Kidney tubule cell (primary cell): ENCODE measurements at places on chromosomes 4 and X.

GRCh38 chrX:49103637-49104036, 19.9 kb downstream of the GPKOW start:
- DNase-seq, result no peak

DNA sequence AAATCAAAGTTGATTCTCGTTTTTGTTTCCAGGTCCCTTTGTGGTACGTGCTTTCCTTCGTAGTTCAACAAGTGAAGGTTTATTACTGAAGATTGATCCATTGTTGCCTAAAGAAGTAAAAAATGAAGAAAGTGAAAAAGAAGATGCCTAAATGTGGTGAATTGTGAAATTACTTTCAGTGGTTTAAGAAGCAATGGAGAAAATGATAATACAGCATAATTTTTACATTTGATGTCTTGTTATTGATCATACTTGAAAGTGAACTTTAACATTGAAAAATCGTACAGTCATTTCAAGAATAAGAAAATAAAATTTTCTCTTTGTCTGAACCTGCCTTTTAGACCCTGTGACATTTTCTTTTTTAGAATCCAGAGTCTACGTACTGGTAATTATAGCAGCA, 89.8 kb downstream of the MRPL1 start:
- DNase-seq, result no peak

- no peak for DNase-seq
Observed at GRCh38 chr4:123304151-123304964, 92.2 kb upstream of the SPRY1 start.

DNA sequence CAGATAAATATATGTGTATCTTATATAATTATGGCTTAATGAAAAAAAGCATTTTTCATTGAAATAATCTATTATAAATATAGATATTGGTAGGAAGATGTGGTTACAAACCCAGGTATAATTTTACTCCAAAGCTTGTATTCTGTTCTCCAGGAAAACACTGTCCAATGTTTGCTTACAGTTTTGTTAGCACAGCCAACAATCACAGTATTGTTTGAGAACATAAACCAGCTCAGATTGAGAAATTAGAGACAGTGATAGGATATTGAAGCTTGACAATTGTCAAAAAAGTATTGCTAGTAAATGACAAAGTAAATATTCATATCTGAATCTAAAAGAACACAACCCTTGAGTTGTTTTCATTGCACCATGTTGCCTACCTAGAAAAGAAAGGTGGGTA, 228.8 kb downstream of the ADGRL3 start:
- no peak for DNase-seq

- DNase-seq, result no peak
Observed at GRCh38 chr4:163600727-163601126, 106.2 kb downstream of the TMA16 start.

DNA sequence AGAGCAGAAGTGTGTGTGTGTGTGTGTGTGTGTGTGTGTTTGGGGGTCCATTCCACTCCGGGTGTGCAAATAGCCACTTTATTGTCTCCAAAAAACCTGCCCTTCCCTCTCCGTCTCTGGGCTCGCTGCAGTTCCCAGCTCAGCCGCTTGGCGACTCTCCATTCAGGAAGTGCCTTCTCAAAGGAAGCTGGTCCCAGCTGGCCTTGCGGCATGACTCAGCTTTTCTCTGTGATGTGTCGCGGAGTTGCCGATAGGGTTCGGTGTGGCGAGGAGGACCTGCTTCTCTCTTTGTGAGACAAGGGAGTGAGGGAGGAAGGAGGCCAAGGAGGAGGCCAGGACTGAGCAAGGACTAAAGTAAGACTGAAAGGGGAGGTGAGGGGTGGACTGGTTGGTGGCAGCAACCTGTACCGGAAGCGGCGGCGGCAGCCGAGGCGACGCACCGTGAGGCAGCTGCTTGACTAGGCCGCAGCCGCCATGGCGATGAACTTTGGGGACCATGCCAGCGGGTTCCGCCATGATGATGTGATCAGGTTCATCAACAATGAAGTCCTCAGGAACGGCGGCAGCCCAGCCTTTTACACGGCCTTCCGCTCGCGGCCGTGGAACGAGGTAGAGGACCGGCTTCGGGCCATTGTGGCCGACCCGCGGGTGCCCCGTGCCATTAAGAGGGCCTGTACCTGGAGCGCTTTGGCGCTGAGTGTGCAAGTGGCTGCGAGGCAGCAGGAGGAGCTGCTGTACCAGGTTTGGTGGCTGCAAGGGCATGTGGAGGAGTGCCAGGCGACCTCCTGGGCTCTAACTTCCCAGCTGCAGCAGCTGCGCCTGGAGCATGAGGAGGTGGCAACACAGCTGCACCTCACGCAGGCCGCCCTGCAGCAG, at the start of gene TEX13C:
Gene TEX13C (plus strand): TSS at position 226 of the 876 bp plus-strand sequence. CDS start 249 bp downstream, at position 475.
- DNase-seq, result no peak

- DNase-seq, result no peak
Observed at GRCh38 chr4:24772061-24772705, 23.2 kb upstream of the SOD3 start.

GRCh38 chrX:119512146-119512800, 44.0 kb downstream of the SLC25A5 start:
- peak; percentile 80 for DNase-seq

- no peak for DNase-seq
Observed at GRCh38 chrX:45187731-45188130, 12.9 kb downstream of the DIPK2B start.

DNA sequence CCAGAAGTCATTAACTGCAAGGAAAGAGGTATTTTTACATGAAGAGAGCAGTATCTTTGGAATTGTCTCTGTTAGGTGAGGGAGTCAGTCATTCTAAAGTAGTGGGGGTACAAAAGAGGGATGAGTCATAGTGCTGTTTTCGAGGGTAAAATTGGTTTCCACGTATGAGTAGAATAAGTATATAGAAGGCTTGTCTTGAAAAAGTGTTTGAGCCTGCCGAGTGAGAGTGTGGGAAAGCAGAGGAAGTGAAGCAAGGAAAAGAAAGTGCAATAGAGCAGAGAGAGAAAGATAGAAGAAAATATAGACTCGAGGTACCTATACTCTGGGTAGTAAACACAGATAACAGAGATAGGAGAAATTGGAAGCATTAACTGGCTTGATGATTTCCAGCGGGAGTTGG, 696.4 kb downstream of the DMD start:
- no peak for DNase-seq

- DNase-seq, result no peak
Observed at GRCh38 chr4:67687636-67688035, 13.3 kb downstream of the UBA6 start.

DNA sequence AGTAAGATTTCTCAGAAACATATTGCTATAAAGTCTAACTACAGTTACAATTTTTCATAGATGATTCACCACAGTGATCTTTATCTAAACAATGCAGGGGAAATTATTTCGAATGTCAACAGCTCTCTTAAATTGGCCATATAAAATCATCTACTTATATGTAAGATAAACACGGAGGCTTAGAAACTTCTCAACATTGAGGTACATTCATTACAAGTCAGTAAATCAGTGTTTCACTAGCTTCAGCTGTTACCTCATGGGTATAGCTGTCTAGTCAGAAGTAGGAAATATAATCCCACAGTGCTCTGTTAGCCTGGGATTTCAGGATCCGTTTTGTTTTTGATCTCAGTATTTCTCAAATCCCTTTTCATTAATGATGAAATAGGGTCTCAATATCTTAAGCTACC, 43.2 kb downstream of the PCDH7 start:
- no peak for DNase-seq

- DNase-seq, result no peak
Observed at GRCh38 chr4:11564021-11564420, 135.3 kb upstream of the HS3ST1 start.

DNA sequence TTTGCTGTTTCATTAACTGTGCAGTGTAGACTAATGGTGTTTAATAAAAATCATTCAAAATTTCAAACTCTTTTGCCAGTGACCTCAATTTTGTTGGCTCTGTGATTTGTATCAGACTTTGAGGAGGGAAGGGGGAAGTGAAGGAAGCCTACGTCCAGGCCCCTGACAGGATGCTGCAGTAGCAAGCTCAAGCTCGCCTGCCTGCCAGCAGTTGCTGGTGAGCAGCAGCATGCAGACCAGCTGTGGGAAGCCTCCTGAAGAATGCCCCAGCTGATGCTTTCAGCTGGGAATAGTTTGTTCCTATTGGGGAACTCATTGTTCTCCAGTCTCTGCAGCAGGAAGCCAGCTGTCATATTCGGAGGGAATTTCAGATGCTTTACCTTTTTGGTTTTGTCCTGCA, 495.2 kb downstream of the AFF2 start:
- DNase-seq, result no peak

DNA sequence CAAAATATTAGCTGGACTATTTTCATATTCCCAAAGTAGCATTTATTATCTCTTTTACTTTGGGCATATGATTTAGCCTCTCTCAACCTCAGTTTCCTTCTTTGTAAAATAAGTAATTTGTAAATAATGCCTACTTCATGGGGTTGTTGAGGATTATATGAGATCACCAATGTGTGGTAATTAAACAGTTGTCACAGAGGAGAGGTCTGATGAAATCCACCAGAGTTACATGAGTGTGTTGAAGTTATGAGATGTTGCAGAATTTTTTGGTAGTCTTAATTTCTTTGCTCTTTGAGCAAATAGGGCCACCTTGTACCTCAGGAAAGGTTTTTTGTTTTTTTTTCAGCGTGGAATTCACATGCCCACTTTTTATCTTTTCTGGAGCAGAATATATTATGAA, 1.4 kb downstream of the COX7B start:
- no peak for DNase-seq

GRCh38 chrX:45851434-45851991, 650.8 kb upstream of the DIPK2B start:
- peak; percentile 66 for DNase-seq

GRCh38 chr4:185424905-185425646, 688 bp downstream of the UFSP2 start:
- DNase-seq, result no peak
